Kidney glomerular epithelial cell (primary cell): ENCODE measurements at places on chromosomes 11 and 22.
A peak's percentile ranks its signal among the peaks of the same experiment; 100 is the strongest.

GRCh38 chr11:4654635-4655369 is 11.0 kb downstream of the OR51E1 start:
- no peak for DNase-seq

DNA sequence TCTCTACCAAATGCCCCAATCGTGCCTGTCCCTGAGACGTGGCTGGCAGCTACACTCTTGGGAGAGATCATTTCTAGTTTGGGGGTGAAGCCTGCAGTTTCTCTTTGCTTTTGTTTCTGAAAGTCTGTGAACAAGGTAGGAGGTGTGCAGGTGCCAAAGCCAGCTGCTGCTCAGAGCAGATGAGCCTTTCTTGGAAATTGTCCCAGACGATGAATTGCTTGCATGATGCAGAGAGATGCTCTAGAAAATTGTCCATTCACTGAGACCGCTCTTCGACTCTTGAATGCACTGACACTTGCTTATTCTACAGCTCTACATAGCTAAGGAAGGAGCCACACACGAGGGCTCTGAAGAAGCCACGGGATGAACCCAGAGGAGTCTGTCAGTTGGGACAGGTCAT is 225.6 kb upstream of the E2F8 start:
- no peak for DNase-seq

DNA sequence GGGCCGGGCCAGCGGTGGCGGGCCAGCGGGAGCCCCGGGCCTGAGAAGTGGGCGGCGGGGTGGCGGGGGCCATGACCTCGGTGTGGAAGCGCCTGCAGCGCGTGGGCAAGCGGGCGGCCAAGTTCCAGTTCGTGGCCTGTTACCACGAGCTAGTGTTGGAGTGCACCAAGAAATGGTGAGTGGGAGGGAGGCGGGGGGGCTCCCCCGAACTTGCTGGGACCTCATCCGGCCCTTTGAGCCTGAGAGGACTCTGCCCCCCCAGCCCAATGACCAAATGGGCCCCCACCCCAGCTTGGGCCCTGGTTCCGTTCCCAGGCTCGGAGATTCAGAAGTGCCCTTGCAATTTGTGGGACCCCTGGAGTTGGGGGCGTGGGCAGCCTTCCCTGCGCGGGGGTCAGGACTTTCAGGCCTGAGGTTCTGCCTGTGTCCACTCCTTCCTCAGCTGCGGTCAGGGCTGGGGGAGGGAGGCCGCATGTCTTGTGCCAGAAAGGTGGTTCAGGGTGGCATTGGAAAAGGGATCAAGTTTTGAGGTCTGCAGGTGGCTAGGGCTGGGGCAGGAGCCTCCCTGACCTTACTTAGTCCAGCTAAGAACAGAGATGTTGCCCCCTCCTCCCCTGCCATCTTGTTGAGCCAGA is 496 bp downstream of the EHBP1L1 start:
- DNase-seq = no peak

- no peak for DNase-seq
Measured at GRCh38 chr11:61846362-61847020, 18.4 kb downstream of the FADS2 start.

GRCh38 chr11:29300420-29300819 is 716.4 kb downstream of the KCNA4 start:
- DNase-seq = peak; percentile 80

GRCh38 chr22:47460176-47460575 is 697.7 kb downstream of the TBC1D22A start:
- no peak for DNase-seq

DNA sequence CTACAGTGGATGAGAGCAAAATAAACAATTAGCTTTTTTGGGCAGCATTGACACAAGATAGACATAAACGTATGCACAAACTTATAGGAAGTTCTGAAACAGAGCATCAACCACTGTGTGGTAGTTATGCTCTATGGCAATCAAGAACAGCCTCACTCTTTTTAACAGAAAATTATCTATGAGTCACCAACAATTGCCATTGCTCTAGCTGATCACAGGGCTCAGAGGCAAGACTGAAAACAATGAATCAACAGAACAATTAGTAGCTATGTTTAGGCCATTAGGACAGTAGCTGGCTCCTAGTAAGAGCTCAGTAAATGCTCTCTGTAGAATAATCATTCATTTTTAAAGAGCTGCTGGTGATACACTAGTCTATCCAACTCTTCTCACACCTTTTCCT is 34.9 kb upstream of the PICALM start:
- DNase-seq = no peak

- DNase-seq = peak; percentile 97
Measured at GRCh38 chr11:12411806-12412727, 34.7 kb downstream of the PARVA start.

- DNase-seq = no peak
Measured at GRCh38 chr22:26783885-26784284, 126.5 kb downstream of the MIAT start.

GRCh38 chr11:9643751-9644150 is 20.1 kb upstream of the SWAP70 start:
- no peak for DNase-seq

DNA sequence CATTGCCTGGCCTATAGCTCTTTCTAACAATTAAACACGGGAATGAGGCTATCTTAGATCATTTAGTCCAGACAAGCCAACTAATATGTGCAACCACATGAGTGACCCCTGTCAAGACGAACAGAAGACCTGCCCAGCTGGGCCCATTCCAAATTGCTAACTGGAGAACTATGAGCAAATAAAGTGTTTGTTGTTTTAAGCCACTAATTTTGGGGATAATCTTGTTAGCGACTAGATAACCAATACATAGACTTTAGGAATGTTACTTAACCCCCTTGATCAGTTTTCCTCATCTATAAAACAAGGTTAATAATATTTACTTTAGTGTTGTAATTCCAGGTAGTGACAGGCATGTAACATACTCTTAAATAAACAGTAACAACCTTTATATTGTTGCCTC is 848.3 kb downstream of the METTL15 start:
- no peak for DNase-seq

- DNase-seq = no peak
Measured at GRCh38 chr22:42758931-42759629, 38.4 kb upstream of the A4GALT start.
